ENCODE measurements at places on chromosomes 7 and 10.

DNA sequence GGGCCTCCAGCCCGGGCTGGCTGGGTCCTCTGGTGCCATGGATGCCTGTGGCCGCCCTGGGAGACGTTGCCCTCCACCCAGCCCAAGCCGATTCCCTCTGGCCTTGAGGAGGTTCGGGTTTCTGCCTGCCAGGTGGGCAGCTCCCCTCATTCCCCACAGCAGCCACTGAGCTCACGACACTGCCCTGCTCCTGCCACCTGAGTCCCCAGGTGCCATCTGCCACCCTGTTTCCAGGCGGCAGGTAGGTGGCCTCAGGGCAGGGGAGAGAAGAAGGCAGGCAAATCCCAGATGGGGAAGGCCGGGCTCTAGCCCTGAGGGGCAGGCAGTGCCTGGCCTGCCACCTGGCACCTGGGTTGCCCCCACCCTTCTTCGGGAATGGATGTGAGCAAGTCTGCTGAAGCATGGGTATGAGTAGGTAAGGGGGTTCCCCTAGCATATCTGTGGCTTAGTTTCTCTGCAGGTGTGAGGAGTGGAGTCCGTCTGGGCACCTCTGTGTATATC, 92.2 kb upstream of the PPIF start:
- no peak for DNase-seq

DNA sequence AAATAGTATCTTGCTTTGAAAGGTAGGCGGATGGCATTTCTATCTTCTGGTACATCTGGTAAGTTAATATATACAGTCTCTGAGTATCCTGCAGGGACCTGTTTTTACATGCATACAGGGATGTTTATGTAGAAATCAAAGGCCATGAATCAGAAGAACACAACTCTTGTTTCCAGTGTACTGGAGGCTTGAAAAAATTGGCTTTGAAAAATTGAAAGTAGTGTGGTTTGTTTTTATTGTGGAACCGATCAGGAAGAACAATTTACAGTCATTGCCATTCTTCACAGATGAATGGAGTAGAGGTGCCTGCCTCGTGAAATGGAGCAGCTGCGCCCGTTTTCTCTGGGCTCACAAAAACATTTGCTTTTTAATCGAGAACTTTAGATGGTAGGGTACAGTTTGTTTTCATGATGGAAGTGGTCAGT, 54.0 kb upstream of the RPA3 start:
- DNase-seq = peak; percentile 11

GRCh38 chr7:116447966-116448839, 51.3 kb upstream of the CAV2 start:
- DNase-seq = no peak

GRCh38 chr10:77409697-77410471, 227.7 kb downstream of the KCNMA1 start:
- DNase-seq = no peak

DNA sequence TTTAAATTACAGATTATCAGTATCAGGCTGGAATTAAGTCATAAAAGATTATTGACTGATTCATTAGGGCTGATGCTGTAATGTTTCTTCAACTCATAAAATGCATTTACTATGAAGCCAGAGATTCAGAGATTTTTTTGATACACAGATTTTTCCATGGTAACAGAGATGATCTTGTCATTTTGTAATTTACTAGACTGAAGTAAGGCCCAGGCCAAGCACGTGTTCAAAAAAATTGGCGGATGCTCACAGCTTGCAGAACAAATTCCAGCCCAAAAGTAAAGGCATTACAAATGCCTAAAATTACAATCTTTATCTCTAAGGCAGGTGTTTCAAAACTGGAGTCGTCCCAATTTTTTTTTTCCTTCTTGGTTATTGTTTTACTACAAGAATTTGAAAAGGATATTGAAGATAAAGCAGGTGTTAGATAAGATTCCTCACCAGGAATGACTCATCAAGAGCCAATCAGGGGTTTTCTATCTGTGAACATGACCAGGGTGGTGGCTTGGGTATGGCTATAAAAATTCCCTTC, 78.4 kb upstream of the MEOX2 start:
- DNase-seq = no peak

- DNase-seq = no peak
Observed at GRCh38 chr10:69807696-69808095, 6.0 kb downstream of the COL13A1 start.

- DNase-seq = no peak
Observed at GRCh38 chr10:132303361-132304115, 4.2 kb downstream of the STK32C start.

- no peak for DNase-seq
Observed at GRCh38 chr10:23065181-23065948, 30.0 kb upstream of the MSRB2 start.

DNA sequence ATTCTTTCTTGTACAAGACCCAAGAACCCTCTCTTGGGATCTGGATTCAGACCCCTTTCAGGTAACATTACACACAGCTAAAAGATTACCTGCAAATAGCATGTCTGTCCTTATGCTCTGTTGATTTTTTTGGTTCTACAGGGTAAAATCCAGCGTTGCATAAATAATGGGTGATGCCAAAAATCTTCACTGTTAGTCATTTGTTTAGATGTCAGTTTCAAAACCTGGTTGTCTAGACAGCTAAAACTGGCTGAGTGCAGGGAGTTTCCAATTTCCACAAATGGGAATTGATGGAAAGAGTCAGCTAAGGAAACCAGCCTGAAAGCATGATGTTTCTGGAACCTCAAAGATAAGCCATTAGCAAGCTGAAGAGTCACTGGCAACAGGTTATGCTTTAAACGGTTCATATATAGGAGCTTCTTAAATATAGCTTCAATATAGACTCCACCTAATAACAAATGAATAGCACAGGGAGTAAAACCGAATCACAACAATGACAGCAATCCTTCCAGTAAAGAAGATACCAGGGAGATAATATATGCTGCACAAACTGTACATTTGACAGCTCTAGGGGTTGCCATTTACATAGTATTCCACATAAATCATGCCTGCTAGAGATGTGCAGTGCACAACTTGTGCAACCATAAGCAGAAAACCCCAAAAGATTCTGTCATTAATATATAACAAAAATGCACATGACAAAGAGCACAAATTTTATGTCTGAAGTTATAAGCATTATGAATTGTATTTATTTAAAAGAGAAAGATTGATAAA, 20.4 kb downstream of the CCDC71L start:
- no peak for DNase-seq

DNA sequence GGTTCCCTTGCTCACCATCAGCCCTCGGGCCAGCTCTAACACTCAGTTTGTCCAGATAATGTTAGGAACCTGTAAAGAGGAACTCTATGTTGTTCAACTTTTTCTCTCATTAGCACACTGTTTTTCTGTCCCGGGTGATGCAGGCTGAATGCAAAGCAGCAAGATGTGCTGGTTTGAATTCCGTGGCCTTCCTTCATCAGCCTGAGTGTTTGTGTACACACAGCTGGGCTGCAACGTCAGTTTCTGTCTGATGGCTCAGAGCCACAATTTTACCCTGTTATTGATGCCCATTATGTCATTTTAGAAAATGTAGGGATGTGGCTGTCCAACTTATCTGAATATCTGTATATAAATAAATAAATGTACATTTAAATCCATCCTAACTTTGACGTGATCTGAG, 152.0 kb downstream of the PLPP4 start:
- DNase-seq = no peak

- DNase-seq = no peak
Observed at GRCh38 chr7:33446551-33446950, 317.2 kb downstream of the BBS9 start.

GRCh38 chr10:6702030-6702429, 122.0 kb upstream of the PRKCQ start:
- DNase-seq = no peak

GRCh38 chr10:124708922-124709520, 35.2 kb downstream of the FAM53B start:
- no peak for DNase-seq

Measured in stimulated activated CD4-positive, alpha-beta T cell treated with anti-CD3 and anti-CD28 coated beads, Interleukin-2, amount 100 ng/mL, for 24 hours (primary cell).